ENCODE measurements at places on chromosomes 11 and 22.

DNA sequence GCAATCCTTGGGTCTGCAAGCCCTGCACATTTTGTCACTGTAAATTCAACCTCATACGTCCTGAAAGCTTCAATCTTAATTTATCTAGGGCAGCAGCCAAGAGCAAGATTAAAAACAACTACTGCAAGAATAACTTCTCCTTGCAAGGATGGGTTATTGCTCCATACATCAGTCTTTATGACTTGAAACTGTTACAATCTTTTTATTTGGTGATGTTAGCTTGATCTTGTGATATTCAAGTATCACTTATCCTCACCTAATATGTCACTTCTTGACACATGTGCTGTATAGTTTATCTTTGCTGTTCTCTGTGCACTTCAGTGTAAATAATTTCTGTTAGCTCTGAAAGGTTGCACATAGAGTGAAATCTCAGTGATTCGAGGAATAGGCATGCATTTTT lies 14.7 kb upstream of the APLP2 start:
- no peak for DNase-seq

- no peak for DNase-seq
Measured at GRCh38 chr22:33699176-33699575, 221.1 kb downstream of the LARGE1 start.

DNA sequence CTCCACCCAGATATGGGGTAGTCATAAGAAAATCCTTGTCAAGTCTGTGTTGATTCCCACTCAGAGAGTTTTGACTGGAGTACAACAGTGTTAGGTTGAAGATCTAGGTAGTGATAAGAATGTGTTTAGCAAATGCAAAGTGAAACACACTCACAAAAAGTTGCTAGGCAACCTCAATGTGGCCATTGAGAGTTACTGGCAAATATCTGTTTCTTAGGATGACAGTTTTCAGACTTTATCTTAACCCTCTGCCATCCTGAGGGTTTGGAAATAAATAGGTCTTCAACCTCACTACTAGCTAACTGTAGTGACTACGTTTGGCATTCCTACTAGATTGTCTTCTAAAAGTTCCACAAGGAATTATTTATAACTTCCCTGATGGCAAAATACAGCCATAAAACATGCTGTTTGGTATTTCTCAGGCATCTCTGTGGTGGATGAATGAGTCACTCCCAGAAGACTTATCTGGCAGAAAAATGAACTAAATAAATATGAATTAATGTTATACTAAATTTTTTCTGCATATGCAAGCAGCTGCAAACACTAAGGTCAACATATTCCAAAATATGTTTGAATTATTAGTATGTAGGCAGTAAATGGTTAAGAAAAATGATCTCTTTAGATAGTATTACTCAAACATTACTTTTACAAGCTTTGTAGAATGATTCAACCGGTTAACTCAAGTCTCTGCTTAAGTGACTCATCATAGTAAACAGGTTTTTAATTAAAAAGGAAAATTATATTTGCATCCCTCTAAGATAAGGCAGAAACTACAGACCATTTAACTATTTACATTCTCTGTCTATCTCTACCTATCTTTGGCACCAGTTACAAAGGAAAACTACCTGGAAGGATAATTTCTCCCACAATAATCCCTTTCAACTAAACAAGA lies 17.1 kb upstream of the SYTL2 start:
- DNase-seq: peak; percentile 75

DNA sequence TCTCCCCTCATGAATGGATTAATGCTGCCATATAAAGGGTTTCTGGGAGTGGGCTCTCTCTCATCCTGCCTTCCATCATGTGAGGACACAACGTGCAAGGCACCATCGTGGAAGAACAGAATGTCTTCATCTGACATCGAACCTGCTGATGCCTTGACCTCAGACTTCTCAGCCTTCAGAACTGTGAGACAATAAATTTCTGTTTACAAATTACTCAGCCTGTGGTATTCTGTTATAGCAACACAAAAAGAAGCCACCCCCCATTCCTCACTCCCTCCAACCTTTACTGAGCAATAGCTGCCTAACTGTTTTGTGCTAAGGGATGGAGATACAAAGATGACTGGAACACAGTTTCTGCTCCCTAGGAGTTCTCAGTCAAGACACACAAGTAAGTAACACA lies 106.1 kb upstream of the PLET1 start:
- DNase-seq: no peak

DNA sequence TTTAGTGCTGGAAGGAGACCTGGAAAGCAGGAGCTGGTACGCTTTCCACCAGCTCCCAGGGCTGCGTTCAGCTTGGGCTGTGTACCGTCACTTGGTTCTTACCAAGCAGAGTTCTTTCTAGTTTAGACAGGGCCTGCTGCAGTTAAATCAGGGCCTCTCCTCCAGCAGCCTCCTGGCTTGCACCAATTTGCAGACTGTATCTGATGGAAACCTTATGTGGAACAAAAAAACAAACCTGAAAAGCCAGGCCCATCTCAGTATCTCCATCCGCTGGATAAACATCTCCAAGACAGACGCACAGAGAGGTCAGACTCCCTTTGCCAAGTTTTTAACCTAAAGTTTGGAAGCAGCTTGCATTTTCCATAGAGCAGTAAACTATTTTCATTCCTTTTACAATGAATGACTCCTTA lies 288.6 kb upstream of the SORL1-AS1 start:
- no peak for DNase-seq

DNA sequence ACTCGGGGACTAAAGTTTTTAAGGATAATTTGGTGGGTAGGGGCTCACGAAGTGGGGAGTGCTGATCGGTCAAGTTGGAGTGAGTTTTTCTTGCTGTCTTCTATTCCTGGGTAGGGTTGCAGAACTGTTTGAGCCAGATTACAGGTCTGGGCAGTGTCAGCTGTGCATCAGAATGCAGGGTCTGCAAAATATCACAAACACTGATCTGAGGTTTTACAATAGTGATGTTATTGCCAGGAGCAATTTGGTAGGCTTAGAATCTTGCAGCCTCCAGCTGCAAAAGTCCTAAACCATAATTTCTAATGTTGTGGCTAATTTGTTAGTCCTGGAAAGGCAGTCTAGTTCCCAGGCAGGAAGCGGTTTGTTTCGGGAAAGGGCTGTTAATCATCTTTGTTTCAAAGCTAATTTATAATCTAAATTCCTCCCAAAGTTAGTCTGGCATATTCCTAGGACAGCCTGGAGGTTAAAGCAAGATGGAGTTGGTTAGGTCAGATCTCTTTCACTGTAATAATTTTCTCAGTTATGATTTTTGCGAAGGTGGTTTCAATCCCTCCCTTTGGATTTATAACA lies 39.7 kb upstream of the CALCA start:
- no peak for DNase-seq

DNA sequence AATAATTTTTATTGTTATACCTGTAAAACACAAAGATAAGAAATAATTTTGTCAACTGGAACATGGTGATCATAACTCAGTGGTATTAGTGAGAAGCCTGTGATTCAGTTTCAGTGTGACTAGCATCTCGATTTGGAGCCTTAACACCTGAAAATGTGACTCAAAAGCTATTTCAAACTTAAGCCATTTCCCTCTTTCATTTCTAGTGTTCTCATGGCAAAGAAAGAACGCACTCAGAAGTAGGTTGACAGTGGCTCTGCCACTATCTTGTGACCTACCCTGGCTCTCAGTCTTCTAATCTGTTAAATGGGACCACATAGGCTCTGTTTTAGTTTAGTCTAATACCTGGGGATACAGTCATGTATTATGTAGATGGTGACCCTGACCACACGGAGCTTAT lies 62.7 kb downstream of the ISX start:
- no peak for DNase-seq

DNA sequence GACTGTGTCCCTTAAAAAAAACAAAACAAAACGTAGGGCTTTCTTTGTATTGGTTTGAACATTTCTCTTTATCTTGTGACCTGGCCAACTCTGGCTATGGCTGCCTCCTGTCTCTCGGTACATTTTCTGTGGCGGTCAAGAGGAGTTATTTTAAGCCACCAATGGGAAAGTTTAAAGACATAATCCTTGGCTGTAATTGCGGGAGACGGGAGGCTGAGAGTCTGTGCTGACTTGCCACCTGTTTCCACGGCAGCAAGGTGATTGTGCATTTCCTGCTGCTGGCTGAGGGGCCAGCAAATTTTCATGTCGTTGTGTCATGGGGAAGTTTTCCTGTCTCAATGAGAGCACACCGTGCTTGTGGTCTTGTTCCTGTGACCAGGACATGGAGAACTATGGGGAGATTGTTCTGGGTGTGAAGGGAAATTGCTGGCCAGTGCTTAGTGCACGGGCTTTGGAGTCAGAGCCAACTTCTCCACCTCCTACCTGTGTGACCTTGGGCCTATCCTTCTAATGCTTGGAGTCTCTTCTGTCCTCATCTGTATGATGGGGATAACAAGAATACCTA lies 11.0 kb downstream of the PTPRJ start:
- no peak for DNase-seq

GRCh38 chr22:49325531-49326395 lies 501.9 kb downstream of the BRD1 start:
- no peak for DNase-seq

DNA sequence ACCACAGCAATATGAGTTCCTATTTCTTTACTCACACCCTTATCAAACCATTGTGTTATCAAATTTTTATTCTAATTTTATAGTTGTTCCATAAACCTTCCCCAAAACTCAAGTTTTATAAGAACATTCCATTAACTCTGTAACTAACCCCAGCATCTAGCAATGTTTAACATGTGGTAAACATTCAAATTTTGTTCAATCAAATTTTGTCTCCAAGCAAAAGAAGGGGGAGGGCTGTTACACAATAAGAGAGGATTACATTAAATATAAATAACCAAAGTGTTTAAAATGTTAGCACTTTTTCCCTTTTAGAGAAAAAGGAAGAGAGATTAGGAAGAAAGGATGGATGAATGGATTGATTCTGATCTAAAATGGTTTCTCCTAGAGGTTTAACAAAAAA lies 20.5 kb downstream of the RBFOX2 start:
- no peak for DNase-seq

- no peak for DNase-seq
Measured at GRCh38 chr11:90908074-90908473, 685.2 kb upstream of the CHORDC1 start.
